ENCODE measurements at places on chromosomes 1 and 21.

DNA sequence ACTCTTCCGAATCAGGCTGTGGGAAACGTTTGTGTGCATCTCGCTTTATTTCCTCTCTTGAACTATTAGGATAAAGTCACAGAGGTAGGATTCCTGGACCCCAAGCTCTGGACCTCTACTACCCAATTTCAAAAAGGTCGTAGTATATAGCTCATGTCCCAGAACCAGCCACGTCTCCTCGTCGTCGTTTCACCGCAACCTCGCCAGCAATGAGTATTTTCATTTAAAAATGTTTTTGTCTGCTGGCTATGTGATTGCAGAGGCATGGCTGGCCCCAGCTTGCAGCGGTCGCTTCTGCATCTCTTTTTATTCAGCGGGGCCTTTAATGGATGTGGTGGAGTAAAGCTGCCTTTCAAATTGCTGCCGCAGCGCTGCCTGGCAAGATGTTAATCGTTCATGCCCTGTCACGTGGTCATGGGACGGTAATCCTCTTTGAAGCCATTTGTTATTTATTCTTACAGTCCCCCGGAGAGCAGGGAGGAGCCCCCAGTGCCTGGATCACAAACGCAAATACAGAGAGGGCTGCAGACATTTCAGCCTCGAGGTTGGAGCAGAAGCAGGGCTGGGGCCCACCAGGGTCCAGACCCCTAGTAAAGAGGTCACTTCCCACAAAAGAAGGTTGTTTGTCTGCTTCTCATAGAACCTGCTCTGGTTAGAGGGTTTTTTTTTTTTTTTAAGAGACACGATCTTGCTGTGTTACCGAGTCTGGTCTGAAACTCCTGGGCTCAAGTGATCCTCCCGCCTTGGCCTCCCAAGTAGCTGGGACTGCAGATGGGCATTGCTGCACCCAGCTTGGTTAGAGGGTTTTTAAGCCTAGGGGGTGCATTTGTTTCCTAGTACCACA is 11.6 kb upstream of the NPHP4 start:
- no peak for DNase-seq

DNA sequence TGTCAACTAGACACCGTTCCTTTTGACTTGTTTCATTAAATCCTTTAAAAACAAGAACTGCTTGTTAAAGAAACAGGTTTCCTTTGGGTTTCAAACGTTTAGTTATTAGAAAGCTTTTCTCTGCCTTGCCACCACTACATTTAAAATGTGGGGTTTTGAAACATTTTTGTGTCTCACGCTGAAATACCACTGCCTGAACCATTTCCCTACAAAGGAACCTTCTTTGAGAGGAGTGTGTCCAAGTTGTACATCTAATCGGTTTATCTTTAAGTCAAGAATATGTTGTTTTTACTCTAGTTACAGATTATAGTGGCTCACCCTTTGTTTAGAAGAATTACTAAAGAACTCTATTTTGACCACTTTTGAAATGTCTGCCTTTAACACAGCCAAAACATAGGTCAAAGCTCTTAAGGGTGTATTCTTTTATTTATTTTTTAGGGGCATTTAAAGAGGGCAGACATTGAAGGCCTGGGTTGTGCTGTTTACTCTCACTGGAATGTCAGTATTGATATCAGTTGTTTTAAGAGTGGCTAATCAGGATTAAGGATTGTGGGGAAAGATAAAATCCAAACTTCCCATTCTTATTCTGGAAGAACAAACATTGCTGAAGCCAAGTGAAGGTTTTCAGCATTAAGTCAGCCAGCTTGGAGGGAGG is 143.4 kb downstream of the GALNT2 start:
- DNase-seq = no peak

GRCh38 chr1:161228032-161228431 is 2.2 kb downstream of the TOMM40L start:
- no peak for DNase-seq

GRCh38 chr1:90204780-90205179 is 209.9 kb downstream of the ZNF326 start:
- DNase-seq = no peak

DNA sequence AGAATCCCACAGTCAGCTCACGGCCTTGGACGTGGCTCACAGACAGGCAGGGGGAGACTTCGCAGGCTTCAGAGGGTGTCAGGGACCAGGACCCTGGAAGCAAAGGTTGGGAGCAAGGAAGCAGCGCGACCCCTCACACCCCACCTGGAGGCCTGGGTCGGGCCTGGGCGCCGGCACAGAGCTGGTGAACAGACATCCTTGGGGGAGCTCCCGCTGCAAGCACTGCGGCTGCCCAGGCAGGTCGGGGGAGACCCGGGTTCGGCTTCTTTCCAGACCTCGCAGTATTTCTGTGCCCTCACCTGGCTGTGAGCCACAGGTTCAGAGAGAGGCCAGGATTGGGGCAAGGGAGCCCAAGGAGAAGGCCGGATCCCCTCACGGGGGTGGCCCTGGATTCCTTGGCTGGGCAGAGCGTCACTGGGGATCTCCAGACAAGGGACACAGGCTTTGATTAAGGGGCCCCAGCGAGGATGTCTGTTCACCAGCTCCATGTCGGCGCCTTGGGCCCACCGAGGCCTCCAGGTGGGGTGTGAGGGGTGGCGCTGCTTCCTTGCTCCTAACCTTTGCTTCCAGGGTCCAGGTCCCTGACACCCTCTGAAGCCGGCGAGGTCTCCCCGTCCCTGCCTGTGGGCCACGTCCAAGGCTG is 37.9 kb upstream of the TSPEAR start:
- no peak for DNase-seq

- no peak for DNase-seq
Observed at GRCh38 chr1:244224487-244225430, 173.7 kb downstream of the ZBTB18 start.

DNA sequence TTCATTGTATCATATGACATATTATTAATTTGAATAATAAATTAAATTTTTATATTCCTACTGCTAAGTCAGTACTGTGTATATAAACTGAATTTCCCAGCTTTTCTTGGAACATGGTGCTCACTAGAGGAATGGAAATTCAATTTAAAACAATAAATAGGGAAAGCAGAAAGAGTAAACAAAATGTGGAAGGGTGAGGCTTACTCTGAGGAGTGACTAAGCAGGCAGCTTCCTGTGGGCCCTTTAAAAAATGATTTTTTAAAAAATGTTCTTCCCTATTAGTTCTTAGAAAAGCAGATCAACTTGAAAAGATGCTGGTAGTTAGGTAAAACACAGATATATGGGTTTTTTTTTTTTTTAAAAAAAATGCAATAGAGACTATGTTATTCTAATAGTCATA is 49.5 kb upstream of the S1PR1 start:
- no peak for DNase-seq

DNA sequence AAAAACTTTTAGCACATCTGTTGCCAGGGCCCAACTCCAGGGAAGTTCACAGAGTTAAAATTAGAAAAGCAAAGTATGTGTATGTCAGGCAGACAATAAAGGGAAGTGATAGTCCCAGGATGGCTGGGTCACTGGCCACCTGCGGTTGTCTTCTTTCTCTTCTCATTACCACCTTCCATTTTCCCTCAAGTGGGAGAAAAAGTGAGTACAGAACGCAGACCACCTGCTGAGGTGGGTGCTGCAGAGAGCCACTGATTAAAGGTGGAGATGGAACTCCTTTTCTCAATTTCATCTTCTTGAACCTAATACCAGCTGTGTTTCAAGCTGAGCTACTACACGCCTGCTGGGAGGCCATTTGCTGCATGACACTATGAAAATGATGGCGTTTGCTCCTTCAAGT is 88.8 kb upstream of the PDE4B start:
- DNase-seq = no peak

- DNase-seq = peak; percentile 17
Observed at GRCh38 chr1:101520302-101520701, 283.5 kb downstream of the S1PR1 start.

DNA sequence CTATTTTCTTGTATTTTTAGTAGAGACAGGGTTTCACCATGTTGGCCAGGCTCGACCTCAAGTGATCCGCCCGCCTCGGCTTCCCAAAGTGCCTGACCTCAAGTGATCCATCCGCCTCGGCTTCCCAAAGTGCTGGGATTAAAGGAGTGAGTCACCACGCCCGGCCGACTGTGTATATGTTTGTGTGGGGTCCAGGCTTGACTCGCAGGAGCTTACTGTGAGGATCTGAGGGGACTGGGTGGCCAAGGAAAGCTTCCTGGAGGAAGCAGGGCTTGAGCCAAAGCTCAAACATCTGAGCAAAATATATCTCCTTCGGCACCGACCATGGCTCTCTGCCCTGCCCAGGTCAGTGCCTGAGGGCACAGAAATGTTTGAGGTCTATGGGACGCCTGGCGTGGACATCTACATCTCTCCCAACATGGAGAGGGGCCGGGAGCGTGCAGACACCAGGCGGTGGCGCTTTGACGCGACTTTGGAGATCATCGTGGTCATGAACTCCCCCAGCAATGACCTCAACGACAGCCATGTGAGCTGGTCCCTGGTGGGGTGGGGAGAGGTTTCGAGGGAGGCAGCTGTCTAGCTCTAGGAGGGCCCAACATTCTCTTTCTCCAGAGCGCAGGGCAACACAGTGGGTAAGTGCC is 10.5 kb downstream of the PADI3 start:
- DNase-seq = no peak

- DNase-seq = no peak
Observed at GRCh38 chr1:3192825-3193224, 123.8 kb downstream of the PRDM16 start.

- DNase-seq = peak; percentile 62
Observed at GRCh38 chr21:43864313-43864961, 586 bp upstream of the AGPAT3 start.

- DNase-seq = no peak
Observed at GRCh38 chr1:15426492-15427279, 11.6 kb upstream of the CTRC start.

GRCh38 chr1:44464361-44464760 is 59.3 kb downstream of the RNF220 start:
- no peak for DNase-seq

Data from stimulated activated CD4-positive, alpha-beta T cell treated with anti-CD3 and anti-CD28 coated beads, Interleukin-15, amount 100 ng/mL, for 24 hours (primary cell).